ENCODE measurements at places on chromosomes 11 and 22.

DNA sequence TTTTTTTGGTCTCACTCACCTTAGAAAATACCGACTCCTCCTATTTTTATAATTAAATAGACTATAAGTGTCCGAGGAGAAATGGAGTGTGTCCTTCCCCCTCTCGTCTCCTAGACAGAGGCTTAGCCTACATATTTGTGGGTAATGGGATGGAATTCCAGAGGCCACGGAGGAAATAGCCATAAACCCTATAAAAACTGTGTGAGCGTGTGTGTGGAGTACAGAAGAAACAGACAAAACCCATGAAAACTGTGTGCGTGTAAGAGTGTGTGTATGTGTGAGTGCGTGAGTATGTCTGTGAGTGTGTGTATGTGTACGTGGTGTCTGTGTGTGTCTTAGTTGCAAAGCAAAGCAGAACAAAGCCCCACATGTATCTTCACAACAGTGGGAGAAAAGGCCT is 883.5 kb downstream of the OPCML start:
- no peak for DNase-seq

GRCh38 chr11:73716153-73717056 is 44.5 kb downstream of the RAB6A start:
- no peak for DNase-seq

GRCh38 chr11:128763224-128763623 is 69.4 kb downstream of the FLI1 start:
- DNase-seq, result no peak

GRCh38 chr22:22552630-22553029 is 6.4 kb downstream of the PRAME start:
- DNase-seq, result peak; percentile 67

DNA sequence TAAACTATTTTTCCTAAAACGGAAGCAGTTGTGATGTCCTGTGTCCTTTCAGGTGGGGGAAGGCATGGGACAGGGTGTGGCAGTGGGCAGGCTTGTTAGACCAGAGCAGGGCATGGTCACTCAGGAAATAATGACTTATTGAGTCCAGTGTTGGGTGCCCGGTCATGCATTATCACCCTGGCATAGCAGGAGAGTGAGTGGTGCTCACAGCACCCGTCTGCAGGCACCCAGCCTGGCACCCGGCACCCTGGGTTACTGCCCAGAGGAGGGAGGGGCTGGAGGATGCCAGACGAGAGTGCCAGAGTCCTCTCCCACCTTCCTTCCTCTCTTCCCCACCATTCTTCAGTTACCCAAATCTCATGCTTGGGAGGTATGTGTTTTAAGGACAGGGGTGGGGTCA is 59.1 kb downstream of the ST3GAL4 start:
- DNase-seq, result no peak

DNA sequence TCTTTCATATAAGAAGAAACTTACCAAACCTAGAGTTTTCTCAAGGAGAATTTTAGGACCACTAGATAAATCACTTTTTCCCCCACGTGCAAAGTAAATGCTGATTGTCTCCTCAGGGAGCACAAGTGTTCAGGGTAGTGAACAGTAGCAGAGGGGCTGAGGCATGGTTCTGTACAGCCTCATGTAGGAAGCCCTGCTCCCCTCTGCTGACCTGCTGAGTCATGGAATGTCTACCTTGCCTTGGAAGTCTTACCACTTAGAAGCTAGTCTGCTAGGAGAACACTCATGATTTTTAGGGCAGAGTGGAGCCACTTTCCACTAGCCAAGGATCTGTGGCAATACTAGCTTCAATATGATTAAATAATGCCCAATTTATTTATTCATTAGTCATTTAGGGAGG is 2120.6 kb upstream of the RAG2 start:
- DNase-seq, result no peak

- DNase-seq, result no peak
These were observed 190.2 kb downstream of the SHANK2 start for GRCh38 chr11:71062199-71062598.

DNA sequence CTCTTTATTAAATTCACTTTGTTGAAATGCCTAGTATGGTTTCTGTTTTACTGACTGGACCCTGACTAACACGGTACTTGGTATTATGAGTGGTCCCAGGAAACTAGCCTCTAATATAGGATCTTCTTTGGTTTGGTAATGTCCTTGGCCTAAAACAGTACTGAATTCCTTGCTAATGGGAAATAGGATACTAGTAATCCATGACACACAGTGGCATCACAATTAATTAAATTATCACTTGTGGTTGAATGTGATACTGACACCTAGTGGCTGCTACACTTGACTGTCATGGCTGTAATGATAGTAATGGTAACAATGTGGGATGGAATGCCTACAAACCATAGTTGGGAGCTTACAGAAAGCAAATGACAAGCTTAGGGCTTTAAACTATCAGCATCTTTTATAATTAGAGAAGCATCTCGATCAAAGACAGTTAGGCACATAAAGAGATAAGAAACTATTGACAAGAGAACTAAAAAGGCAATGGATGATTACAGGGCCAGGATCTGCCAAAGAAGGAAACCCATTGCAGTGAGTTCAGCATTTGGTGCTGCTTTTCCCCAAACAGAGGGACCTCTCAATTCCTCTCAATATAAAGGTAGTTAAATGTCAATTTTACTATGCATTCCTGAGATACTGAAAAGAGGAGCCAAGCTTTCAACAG is 8.6 kb downstream of the DNHD1 start:
- DNase-seq, result peak; percentile 10

DNA sequence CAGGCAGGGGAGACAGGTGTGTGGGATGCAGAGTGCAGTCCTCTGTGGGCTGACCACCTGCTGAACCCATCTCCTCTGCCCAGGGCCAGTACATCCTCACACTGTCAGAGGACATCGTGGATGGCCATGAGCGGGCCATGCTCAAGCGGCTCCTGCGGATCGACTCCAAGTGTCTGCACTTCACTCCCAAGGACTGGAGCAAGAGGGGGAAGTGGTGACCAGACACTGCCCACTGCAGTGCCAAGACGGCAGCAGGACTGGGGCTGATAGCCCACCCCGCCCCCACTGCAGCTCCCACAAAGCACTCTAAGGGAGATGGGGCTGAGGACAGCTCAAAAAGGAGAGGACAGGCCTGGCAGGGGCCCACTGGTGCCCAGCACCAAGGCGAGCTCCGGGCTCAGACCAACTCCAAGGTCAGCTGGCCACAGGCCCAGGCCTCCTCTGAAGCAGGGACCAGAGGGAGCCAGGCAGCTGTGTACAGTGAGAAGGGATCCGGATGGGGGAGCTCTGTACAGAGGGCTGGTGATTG is 1.6 kb downstream of the RNASEH2C start:
- no peak for DNase-seq

- peak; percentile 84 for DNase-seq
These were observed 13.6 kb upstream of the NUP160 start for GRCh38 chr11:47861728-47862127.

DNA sequence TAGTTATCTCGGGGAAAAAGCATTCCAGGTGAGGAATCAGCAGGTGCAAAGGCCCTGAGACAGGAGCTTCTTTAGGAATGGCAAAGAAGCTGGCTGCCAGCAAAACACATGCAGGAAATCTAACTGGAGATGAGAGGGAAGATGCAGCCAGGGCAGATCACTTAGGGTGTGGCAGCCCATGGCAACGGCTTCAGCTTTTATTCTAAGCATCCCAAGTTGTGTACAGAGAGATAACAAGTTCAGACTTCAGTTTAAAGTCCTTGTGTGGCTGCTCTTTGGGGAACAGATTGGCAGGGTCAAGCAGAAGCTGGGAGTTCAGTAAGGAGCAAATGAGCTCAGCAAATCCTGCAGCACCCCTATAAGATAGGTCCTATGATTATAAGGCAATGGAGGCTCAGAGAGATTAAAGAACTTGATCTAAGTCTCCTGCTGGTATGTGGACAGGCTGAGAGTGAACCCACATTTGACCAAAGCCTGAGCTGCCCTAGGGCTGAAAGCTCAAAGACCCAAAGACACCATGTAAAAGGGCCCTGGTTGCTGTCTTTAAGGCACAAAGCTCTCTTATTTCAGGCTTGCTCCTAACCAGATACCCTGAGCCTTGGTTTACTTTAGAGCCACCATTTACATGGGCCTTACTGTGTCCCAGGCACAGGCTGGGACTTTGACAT is 466.8 kb downstream of the SOX6 start:
- no peak for DNase-seq

DNA sequence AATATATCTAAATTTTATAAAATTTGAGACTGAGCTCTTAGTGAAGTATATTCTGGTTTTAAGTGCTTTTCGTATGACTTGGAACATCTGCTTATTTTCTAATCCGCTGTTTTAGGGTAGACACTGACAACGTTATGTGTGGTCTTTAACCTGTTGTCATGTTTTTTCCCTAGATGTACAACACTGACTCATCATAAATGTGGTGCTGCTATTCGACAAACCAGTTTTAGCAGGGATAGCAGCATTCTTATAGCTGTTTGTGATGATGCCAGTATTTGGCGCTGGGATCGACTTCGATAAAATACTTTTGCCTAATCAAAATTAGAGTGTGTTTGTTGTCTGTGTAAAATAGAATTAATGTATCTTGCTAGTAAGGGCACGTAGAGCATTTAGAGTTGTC is 23.8 kb upstream of the HIKESHI start:
- DNase-seq, result peak; percentile 18

DNA sequence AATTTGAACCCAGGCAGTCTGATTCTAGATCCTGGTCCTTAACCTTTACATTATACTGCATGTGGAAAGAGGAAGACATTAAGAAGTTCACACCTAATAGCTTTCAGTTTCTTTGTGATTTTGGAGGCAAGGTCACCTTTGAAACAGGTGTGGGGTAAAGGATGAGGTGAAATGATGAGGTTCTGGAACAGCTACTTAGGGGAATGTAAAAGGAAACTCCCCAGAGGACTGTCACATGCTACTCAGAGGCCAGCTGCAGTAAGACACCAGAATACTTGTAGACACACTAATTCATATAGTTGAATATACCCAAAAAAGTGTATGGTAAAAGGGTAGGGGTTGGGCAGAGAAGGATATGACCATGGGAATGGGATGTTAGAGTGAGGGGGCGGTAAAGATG is 5.4 kb downstream of the APIP start:
- no peak for DNase-seq

GRCh38 chr11:2961080-2961479 is 31.0 kb downstream of the NAP1L4 start:
- DNase-seq, result no peak

DNA sequence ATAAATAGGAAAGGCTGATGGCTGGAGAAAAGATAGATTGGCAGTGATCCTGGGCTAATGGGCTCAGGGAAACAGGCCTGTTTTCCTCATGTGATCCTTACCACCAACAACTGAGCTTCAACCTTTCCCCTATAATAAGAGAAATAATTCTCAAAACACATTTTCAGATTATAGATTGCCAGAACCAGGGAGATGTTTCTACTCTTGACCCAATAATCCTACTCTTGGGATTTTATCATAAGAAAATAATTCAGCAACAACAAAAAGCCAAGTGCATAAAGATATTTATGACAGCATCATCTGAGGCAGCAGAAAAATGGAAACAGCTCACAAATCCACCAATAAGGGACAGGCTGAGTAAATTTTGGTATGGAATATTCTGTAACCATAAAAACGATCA is 54.3 kb downstream of the ADM start:
- DNase-seq, result no peak

DNA sequence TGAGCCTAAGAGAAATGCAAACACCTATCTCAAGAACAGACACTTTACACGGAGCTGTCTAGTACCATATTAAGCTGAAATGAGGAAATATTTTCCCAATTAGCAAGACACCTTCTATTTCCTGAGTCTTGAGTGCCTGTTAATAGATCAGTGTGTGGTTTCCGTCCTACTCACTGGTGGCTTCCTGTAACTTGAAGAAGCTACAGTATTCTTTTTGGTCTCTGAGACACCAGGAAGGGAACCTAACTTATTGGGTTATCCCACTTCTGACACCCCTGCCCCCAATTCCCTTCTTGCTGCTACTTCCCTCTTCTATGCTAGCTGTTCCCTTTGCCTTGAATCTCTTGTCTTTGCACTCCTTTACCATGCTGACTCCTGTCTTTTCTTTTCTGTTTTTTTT is 92.7 kb downstream of the FDX1 start:
- no peak for DNase-seq

Data from trophoblast cell (in vitro differentiated cells and primary cell).